LHCN-M2 (cell line): ENCODE measurements at places on chromosomes 7 and 10. TPM values are rescaled to one million over a fixed set of nuclear protein-coding genes. Genes with fewer than 3 reads are reported as not detected.

KLF14 gene
- not detected in 2 replicates for total RNA-seq

TCAF2 gene
- 10.1 and 11.4 TPM in 2 replicates for total RNA-seq

PKD1L1 gene
- 0.06 TPM in 2 replicates for total RNA-seq

CPSF4 gene
- 69.6 and 75.0 TPM in 2 replicates for total RNA-seq

C10orf67 gene
- 0.11 and 0.19 TPM in 2 replicates for total RNA-seq

SPOCK2 gene
- total RNA-seq: 0.06 and 0.29 TPM in 2 replicates

TWNK gene
- 7.2 and 9.1 TPM in 2 replicates for total RNA-seq

ASB10 gene
- total RNA-seq: not detected in 2 replicates

TBRG4 gene
- 107 and 120 TPM in 2 replicates for total RNA-seq

SH2D4B gene
- total RNA-seq: not detected in 2 replicates

PTPRN2 gene
- 0.11 TPM in 1 of 2 replicates, not detected in the other for total RNA-seq

OPN1SW gene
- 1.7 and 2.1 TPM in 2 replicates for total RNA-seq

ZNF853 gene
- 0.38 and 0.69 TPM in 2 replicates for total RNA-seq

UTF1 gene
- total RNA-seq: not detected in 2 replicates

PARD3 gene
- total RNA-seq: 41.5 and 51.7 TPM in 2 replicates

TRIM73 gene
- 0.29 and 0.83 TPM in 2 replicates for total RNA-seq

PRKAR2B gene
- total RNA-seq: 0.06 and 0.26 TPM in 2 replicates
